Nephron progenitor cell (in vitro differentiated cells): ENCODE measurements at places on chromosomes 6 and 20.
A peak's percentile ranks its signal among the peaks of the same experiment; 100 is the strongest.

DNA sequence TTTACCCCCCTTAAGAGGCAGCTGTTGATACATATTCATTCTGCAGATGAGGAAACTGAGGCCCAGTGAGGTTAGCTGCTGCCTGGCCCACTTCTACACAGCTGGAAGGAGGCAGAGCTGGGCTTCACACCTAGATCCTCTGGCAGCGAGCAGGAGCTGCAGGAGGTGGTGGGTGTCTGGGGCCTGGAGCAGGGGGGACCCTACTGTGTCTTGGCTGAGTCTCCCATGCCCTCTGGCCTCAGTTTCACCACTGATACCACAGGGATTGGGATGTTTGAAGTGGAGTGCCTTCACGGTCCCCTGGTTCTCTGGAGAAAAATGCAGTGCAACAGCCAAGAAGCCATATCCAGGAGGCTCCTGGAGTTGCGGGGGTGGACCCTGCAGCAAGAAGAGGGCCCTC, 8.2 kb upstream of the BPIFA2 start:
- DNase-seq = no peak

DNA sequence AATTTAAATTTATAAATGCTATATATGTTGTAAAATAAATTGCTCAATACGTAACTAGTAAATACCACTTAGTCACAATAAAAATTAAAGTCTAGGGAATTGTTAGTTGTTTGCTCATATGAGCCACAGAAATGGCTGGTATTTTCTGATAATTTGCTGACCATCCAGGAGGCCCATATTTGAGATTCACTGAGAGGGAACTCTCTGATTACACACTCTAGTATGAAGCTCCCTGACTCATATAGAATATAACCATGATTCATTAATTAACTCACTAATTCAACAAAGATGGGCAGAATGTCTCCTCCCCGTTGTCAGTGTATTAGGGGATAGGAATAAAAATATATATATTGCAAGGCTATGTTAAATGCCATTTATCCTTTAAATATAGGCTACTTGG, 46.6 kb upstream of the TMEM30A start:
- DNase-seq = no peak

- no peak for DNase-seq
Measured at GRCh38 chr20:58990651-58991445, 9.8 kb downstream of the NELFCD start.

GRCh38 chr6:163287626-163288025, 126.9 kb upstream of the QKI start:
- no peak for DNase-seq

DNA sequence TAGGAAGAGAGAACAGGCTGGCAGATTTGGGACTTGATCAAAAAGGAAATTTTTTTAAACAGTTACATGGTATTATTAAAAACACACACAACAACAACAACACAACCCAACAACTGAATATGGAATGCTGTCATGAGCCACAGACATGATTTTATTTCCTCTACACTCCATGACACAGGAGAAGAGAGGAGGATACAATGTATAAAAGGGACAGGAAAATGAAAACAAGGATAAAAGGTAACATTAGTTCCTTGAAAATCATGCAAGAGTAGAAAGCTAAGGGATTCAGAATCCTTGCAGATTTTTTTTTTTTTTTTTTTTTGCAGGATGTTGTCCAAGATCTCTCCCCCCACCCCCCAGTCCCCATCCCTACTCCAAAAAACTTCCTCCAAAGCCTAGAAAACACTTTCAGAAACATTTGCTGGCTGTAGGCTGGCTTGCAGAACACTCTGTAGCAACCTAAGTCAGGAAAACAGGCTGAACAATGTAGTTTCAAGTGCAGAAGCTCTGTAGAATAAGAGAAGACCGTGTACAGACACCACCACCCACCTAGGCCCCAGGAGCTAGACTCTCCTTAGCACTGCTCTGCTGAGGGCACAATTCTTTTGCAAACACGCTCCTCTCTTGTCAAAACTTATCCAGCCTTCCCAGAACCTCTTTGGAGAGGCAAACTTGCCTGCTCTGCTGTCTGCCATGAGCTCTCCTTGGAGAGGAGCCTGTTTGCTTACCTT, 845 bp downstream of the ZMYND8 start:
- DNase-seq = no peak

- no peak for DNase-seq
Measured at GRCh38 chr6:80974579-80974978, 777.9 kb downstream of the TENT5A start.

DNA sequence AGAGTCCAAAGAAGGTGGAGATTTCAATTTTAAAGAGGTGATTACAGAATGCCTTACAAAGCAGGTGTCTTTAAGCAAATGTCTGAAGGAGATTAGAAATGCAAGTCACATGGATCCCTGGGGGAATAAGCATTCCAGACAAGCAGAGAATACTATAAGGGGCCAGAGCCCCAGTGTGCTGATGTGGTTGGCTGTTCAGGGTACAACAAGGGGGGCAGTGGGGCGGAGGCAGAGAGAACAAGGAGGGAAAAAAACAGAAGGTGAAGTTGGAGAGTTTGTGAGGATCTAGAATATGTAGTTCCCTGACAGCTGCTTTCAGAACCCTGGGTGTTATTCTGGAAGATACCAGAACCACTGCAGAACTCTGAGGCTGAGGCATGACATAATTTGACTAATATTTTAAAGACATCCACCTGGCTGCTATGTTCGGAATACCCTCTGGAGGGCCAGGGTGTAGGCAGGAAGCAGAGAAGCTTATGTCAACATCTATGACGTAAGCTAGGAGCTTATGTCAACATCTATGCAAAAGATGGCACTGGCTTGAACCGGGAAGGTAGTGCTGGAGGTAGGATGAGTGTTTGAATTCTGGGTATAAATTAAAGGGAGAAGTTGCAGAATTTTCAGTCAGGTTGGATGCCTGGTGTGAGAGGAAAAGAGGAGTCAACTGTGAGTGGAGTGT, 276.3 kb upstream of the AGPAT4 start:
- DNase-seq = no peak

DNA sequence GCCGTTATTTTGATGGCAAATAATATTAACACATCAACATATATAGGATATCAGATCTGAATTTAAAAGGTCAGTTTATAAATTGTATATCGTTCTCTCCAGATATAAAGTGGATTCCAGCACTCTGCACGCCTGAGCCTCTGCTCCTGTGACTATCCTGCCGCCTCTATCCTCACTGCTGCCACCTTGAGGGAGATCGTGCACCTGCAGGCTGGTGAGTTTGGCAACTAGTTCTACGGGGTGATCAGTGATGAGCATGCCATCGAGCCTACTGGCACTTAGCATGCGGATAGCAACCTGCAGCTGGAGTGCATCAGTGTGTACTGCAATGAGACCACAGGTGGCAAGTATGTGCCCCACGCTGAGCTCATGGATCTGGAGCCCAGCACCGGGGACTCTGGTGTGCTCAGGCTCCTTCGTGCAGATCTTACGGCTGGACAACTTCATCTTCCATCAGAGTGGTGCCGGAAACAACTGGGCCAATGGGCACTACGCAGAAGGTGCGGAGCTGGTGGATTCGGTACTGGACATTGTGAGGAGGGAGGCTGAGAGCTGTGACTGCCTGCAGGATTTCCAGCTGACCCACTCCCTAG, 84.9 kb downstream of the FBXO5 start:
- peak; percentile 86 for DNase-seq

GRCh38 chr20:44104798-44105517, 82.0 kb downstream of the JPH2 start:
- no peak for DNase-seq

DNA sequence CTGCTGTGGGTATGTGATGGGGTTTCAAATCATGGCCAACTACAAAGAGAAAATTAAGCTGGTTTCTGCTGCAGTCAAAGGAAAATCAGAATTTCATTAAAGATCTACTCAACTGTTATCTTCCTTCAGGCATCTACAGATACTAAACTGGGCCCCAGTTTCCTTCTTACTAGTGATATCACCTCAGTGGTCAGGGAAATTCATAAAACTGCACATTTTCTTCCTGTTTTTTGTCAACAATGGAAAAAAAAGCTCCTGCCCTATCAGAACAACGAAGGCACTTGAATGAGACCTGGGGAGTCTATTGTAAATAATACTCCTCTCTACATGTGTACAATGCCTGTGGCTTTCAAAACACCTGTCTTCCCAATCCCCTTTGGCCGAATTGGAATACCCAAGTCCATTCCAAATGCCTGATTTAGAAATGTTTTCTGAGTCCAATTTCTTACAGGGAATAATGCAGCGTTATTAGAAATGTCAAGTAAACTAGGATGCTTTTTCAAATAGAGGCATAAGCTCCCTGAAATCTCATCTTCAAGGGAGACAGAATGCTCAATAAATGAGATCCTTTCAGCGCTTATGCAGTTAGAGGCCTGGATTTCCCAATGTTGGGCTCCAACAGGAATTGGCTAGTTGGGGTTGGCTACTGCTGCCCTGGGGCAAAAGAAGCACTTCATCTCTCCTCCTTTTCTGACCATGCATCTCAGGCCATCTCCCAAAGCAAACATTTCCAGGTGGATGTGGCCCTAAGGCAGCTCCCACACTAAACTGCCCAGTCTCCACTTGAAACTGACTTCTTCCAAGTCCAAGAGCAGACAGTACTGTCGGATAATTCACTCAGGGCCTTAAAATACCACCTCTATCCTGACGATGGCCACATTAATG, 143.3 kb downstream of the NFATC2 start:
- no peak for DNase-seq

GRCh38 chr20:1651268-1652058, 6.1 kb downstream of the SIRPG start:
- no peak for DNase-seq

- no peak for DNase-seq
Measured at GRCh38 chr20:37447688-37448087, 73.4 kb upstream of the NNAT start.

DNA sequence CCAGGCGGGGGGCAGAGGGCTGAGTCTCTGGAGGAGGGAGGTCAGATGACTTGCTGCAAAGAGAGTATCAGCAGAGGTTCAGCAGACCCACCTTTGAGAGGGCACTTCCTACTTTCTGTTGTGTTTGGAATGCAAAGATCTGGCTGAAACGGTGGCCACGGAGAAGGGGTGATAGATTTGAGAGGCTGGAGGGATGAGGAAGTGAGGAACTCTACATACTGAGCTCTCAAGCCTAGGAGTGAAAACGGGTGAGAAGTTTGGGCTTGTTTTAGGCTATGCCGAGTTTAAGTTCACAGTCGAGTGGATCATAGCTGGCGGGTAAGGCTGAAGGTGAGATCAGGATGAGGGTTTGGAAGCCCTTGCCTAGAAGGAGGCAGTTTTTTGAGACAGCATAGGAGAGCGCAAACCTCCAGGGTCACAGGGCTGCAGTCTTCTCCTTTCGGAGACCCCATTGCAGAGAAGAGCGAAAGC, 477 bp upstream of the ITPA start:
- DNase-seq = no peak

- DNase-seq = no peak
Measured at GRCh38 chr6:148803979-148804378, 57.1 kb downstream of the UST start.

DNA sequence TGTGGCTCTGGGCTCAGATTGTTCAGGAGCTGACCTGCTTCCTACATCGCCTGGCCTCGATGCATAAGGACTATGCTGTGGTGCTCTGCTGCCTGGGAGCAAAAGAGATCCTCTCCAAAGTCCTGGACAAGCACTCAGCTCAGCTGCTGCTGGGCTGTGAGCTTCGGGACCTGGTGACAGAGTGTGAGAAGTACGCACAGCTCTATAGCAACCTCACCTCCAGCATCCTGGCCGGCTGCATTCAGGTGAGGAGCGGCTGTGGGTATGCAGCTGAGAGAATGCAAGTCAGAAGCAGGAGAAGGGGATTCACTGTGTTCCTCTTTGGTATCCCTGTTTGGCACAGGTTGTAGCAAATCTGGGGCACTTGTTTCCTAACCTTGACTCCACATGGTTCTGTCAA, 17.9 kb downstream of the CUL9 start:
- DNase-seq = no peak

GRCh38 chr6:8237668-8238067, 135.3 kb upstream of the EEF1E1 start:
- DNase-seq = no peak

DNA sequence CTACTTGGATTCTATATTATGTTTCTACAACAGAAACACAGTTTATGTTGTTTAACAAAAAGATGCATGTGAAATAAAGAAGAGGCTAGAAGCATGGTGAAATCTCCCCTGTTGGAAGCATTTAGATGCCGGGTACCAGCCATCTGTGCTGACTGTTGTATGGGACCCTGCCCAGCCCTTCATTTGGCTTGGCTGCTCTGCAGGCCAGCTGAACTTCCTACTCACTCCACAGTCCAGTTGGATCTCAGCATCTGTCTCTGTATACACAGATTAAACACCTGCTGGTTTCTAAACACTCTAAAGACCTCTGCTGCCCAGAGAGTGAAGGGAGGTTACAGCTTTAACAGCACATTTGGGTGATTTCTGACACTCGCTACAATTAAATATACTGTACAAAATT, 228.3 kb downstream of the SLC35F1 start:
- no peak for DNase-seq

- DNase-seq = no peak
Measured at GRCh38 chr6:156163311-156163710, 613.9 kb upstream of the ARID1B start.

GRCh38 chr20:24977336-24977735, 15.2 kb downstream of the APMAP start:
- no peak for DNase-seq
